Keratinocyte (primary cell): ENCODE measurements at places on chromosomes 3 and 15. TPM values are rescaled to one million over a fixed set of nuclear protein-coding genes. Genes with fewer than 3 reads are reported as not detected.
A peak's percentile ranks its signal among the peaks of the same experiment; 100 is the strongest.

DNA sequence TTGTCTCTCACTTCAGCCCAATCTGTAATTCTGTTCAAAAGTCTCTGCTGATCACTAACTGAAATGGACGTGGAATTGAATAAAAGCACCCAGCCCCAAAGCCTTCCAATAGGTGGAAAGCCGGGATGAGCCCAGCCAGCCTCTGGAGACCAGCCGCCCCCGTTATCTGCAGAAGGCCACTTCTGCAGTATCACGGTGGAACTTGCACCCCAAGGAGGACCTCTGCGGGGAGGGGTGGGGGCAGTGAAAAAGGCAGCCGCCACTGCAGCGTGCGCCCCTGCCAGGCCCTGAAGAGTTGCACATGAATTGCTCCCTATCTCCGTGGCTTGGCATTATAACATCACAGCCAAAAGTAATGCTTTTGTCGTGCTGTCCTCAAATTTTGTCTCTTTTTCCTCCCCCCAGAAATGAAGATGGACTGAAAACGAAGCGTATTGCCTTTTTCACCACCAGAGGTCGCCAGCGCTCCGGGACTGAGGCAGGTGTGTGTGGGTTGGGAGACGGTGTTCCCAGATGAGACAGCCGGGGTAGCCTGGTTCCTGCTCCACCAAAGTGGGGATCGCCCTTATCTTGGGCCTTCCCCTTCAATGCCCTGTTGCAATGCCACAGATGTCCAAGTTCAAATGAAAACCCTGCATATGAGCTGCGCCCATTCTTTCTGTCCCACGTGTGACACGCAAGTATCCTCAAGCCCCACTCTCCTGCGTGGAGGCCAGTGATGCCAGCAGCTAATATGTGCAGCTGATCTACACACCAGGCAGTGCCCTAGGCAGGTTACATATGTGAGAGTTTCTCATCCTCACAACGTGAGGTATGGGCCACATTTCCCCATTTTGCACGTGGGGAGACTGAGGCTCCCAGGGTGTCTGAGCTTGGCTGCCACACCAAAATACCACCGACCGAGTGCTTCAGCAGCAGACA lies 96.0 kb downstream of the LRRK1 start:
- H3K27ac ChIP-seq = no peak overlapping the region
- no peak overlapping the region for H3K4me3 ChIP-seq
- H3K27me3 ChIP-seq = no peaks in the 10 kb centered on the region
- no peaks in the 10 kb centered on the region for H3K4me1 ChIP-seq
- peaks cover 10% of the 10 kb centered on the region for H3K36me3 ChIP-seq

DNA sequence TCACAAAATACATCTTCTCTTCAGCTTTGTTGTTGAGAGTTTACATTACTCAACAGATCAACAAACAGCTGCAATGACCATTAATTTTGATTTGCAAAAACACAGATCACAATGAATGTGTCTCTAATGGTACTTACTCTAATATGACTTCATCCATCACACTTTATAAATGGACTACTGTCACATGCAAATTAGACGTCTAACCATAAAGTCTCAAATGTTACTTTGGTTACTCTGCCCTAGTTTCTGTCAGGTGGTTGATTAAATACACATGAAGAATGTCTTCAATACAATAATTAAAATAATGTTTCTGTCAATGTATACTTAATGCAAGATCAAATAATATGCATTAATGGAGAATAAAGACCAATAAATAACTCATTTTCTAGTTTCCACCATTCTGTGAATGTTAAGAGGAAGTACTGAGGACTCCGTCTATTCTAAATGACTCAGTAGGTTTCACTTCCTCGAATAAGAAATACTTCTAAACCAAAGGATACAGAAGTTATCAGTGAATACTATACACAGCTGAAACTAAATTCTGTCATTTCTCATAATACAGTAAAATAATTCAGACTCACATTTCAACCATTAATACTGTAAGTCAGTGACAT lies 145.8 kb downstream of the CBLB start:
- no peaks in the 10 kb centered on the region for H3K27me3 ChIP-seq
- peaks cover 4% of the 10 kb centered on the region for H3K36me3 ChIP-seq
- DNase-seq = no peak
- H3K4me3 ChIP-seq = no peak overlapping the region

GRCh38 chr15:69031013-69032001 lies 16.8 kb downstream of the NOX5 start:
- no peak overlapping the region for H3K27ac ChIP-seq
- no peaks in the 10 kb centered on the region for H3K27me3 ChIP-seq
- H3K4me3 ChIP-seq = peak overlapping the region; percentile 48
- DNase-seq = no peak
- H3K4me1 ChIP-seq = peaks cover 28% of the 10 kb centered on the region

- peaks cover 12% of the 10 kb centered on the region for H3K4me1 ChIP-seq
- DNase-seq = no peak
- H3K4me3 ChIP-seq = no peak overlapping the region
- H3K36me3 ChIP-seq = no peaks in the 10 kb centered on the region
- no peaks in the 10 kb centered on the region for H3K27me3 ChIP-seq
Measured at GRCh38 chr3:113272385-113272779, 61.0 kb downstream of the BOC start.

- H3K27ac ChIP-seq = no peak overlapping the region
- H3K36me3 ChIP-seq = no peaks in the 10 kb centered on the region
- no peak for DNase-seq
Measured at GRCh38 chr3:61199843-61200242, 51.4 kb downstream of the FHIT start.

- H3K4me3 ChIP-seq = no peak overlapping the region
- H3K4me1 ChIP-seq = no peaks in the 10 kb centered on the region
- H3K27me3 ChIP-seq = peaks cover 8% of the 10 kb centered on the region
- H3K36me3 ChIP-seq = no peaks in the 10 kb centered on the region
Measured at GRCh38 chr3:12430086-12430485, 54.2 kb upstream of the TSEN2 start.

KBTBD12 gene
- polyA plus RNA-seq = not detected in 3 replicates

FANCD2OS gene
- not detected in 3 replicates for polyA plus RNA-seq
